RPMI8226 (cell line): ENCODE measurements at places on chromosomes 7 and 10.

DNA sequence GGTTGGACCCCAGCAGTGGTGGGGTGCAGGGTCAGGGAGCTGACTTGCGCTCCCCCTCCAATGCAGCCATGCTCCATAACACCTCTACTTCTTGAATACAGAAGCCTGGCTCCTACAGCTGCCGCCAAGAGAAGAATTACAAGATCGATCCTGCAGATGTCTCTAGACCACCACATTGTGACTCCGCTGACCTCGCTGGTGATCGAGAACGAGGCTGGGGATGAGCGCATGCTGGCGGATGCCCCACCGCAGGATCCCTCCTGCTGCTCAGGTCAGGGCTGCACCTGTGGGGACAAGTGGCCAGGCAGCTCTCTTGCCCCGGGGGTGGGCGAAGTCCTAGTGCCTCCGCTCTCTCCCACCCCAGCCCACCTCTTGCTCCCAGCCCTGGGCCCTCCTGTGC lies 31.7 kb downstream of the ITIH2 start:
- no peak for DNase-seq

DNA sequence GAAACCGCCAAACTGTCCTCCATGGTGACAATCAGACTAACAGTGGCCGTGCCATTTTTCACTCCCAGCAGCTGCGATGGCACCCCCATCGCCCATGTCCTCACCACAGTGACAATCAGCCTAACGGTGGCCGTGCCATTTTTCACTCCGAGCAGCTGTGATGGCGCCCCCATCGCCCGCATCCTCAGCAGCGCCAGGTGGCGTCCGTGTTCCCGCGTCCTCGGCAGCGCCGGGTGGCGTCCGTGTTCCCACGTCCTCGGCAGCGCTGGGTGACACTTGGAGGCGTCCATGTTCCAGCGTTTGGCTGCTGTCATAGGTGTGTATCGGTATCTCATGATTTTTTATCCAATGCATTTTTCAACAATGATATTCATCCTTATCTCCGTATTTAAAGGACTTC lies 267.3 kb downstream of the PTPRN2 start:
- no peak for DNase-seq

- DNase-seq = no peak
Observed at GRCh38 chr7:122626785-122627184, 72.1 kb downstream of the RNF133 start.

GRCh38 chr7:100753750-100754149 lies 20.4 kb downstream of the ZAN start:
- DNase-seq = no peak

DNA sequence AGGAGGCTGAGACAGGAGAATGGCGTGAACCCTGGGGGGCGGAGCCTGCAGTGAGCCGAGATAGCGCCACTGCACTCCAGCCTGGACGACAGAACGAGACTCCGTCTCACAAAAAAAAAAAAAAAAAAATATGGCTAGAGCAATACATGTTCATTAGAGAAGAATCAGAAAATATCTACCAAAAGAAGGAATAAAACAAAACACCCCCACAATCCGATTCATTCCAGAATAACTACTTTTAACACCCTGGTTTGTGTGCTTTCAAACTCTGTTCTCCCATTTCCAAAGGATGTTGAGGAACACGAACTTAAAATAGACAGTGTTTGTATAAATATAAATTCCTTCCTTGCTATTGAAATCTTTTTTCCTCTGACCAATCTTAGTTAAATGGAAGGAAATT lies 6.5 kb downstream of the PDSS1 start:
- DNase-seq = no peak

GRCh38 chr10:107653832-107654287 lies 489.4 kb upstream of the SORCS1 start:
- peak; percentile 19 for DNase-seq
